NCI-H2081 (cell line): ENCODE measurements at places on chromosomes 4 and X.

DNA sequence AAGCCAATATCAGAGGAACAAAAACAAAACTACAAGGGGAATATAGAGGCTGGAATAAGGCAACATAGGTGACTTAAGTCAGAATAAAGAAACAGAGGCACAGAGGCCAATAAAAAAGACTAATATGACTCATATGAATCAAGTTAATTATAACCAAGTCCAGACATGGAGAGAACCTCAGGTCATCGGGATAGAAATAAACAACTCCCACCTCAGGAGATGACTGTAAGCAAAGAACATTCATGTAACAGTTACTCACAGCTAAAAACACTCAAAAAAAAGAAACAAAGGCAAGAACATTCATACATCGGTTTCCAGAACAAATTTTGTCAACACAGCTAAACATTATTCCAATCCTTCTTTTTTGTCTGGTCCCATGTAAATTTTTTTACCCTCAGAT, 60.3 kb upstream of the RXFP1 start:
- no peak for DNase-seq

DNA sequence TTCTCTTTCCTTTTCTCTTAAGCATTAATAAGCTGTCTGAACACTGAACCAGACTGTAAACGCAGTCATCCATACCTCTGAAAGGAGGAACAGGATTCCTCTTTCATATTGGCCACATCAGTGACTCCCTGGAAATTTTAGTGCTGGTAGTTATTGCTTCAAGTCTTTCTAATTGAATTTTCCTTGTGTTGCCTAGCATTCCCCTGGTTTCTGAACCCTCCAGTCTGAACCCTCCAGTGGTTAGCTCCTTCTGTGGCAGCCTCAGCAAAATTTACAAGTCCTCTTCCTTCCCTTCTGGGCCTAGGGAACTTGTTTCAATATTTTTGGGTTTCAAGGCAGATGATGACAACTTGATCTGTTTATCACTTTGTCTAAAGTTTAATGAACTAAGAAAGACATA, 7.9 kb downstream of the SPARCL1 start:
- no peak for DNase-seq

- peak; percentile 1 for DNase-seq
Observed at GRCh38 chr4:186765673-186766546, 42.3 kb upstream of the FAT1 start.

GRCh38 chr4:54096295-54096962, 3.5 kb upstream of the GSX2 start:
- no peak for DNase-seq

DNA sequence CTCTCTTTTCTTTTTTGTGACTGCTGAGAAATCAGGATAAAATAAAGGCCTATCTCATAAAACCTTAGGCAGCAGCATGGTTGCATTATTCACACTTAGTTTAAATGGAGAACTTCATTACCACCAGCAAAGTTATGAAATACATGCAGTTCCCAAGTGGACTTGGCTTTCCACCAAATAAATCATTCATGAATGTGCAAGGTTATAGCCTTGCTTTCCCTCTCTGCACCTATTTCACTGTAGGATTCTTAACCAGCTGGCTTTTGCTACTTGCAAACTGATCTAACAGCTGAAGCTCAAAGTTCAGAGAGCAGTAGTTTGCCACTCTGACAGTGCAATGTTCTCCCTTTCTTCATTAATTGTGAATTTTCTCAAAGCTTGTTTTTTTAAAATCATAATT, 140.1 kb upstream of the SMIM31 start:
- DNase-seq = no peak

DNA sequence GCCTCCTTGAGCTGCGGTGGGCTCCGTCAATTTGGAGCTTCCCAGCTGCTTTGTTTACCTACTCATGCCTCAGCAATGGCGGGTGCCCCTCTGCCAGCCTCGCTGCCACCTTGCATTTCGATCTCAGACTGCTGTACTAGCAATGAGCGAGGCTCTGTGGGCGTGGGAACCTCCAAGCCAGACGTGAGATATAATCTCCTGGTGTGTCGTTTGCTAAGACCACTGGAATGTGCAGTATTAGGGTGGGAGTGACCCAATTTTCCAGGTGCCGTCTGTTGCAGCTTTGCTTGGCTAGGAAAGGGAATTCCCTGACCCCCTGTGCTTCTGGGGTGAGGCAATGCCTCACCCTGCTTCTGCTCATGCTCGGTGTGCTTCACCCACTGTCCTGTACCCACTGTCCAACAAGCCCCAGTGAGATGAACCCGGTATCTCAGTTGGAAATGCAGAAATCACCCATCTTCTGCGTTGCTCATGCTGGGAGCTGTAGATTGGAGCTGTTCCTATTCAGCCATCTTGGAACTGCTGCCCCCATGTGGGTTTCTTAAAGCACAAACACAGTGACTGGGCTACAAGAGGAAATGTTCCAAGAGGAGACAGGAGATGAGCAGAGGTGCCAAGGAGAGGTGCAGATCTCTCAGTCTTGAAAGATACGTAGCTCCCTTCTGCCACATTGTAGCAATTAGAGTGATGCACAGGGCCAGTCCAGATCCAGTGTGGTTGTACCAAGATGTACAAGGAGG, 193.0 kb upstream of the IGFBP7 start:
- DNase-seq = no peak

GRCh38 chrX:17679820-17680219, 57.5 kb upstream of the SCML1 start:
- no peak for DNase-seq

DNA sequence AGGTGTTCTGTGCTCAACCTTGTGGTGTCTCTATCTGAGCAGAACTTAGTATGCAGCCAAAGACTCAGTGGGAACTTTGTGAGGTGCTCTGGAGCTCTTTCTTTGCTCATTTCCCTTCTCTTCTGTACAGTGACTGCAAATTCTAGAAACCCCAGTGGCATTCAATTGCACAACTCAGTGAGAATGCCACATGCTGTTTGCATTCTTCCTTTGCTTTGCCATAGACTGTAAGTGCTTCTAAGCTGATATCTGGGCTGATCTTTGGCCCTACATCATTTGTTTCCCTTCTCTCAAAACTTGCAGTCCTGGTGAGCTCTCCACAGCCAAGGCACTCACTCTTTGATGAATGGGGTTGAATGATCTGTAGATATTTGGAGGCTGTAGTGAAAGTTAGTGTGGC, 7.0 kb downstream of the PNMA3 start:
- no peak for DNase-seq

GRCh38 chrX:54758114-54759055, 39.7 kb downstream of the ITIH6 start:
- DNase-seq = no peak

GRCh38 chrX:45907786-45908185, 637.4 kb downstream of the ZNF674 start:
- DNase-seq = no peak

GRCh38 chrX:106954041-106954440, 33.8 kb downstream of the CLDN2 start:
- no peak for DNase-seq

DNA sequence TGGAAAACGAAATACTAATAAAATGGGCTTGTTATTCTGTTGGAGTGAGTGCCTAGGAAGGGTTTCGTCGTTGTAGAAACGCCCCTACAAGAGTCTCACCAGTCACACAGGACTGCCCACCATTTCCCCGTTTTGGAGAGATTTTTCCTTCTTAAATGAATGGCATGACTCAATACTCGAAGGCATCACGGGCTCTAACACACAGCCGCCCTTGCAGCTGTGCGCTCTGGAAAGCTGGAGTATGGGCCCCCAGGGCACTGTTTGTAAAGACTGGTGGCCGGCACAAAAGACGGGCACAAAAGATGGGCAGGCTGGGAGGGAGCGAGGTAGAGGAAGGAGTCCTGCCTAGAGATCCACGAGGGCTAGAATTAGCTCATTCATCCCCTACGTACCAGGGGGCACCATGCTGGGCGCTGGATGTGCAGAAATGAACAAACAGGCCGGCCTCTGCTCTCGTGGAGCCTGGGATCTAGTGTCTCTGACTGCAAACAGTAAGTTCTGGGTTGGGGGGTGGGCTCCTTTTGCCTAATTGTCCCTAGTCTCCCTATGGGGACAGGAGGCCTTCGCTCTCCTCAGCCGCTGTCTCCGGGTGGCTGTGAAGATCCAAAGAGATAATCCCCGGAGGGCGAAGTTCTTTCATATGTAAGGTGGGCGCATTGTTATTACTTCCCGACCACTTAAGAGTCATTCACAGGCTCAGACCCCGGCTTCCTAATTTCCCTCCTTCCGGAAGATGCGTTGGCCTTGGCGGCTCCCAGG, 1.0 kb upstream of the SFRP2 start:
- no peak for DNase-seq

GRCh38 chrX:65658229-65658628, 9.2 kb upstream of the MSN start:
- DNase-seq = no peak

DNA sequence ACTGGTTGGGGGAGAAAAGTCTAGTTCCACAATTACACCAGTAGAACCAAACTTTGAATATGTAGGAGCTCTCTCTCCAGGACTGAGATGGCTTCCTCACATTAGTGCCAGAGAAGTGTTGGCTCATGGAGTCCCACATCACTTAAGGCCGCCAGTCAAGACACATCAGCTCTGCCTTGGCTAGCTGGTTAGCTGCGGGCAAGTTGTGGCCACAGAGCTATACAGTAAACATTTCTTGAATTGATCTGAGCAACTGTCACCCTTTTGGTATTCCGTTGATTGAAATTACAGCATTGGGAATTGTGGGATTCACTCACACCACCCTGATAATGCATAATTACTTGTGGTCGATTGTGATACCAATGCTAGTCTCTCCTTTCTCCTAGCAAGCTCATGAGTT, 76.2 kb downstream of the LNX1 start:
- DNase-seq = no peak

DNA sequence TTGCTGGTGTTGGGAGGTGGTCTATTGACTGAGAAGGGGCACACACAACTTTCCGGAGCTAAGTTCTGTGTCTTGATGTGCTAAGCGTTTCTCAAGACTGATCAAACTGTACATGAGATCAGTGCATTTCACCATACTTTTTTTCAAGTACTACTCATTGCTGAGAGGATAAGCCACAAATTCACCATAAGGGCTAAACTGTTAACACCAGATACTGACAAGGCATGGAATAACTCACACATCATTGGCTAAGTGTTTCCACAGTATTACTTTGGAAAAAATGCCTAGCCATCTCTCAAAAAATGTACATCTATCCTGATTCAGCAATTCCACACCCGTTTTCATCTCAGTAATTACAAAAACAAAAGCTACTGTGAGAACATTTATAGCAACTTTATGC, 13.0 kb downstream of the RBMX start:
- DNase-seq = no peak

- DNase-seq = peak; percentile 74
Observed at GRCh38 chr4:37389967-37390580, 145.5 kb downstream of the NWD2 start.

DNA sequence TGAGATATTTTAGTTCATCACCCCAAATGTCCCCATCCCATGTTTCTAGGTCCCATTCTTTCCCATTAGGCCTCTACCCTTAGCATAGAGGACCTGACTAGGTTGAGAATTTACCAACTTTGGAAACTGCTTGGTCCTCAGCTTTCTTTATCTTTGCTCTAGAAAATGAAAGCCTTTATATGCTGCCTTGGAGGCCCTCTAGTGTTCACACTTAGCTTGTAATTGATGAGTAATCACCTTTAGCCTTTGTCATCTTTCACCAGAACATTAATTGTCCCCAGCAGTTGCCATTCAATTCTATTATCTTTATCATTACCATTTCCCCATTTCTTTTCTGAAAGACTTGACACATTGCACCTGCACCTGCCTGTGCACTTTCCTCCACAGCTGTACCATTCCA, 589.2 kb upstream of the NR3C2 start:
- DNase-seq = no peak

- no peak for DNase-seq
Observed at GRCh38 chr4:42480717-42481116, 83.4 kb downstream of the SHISA3 start.

DNA sequence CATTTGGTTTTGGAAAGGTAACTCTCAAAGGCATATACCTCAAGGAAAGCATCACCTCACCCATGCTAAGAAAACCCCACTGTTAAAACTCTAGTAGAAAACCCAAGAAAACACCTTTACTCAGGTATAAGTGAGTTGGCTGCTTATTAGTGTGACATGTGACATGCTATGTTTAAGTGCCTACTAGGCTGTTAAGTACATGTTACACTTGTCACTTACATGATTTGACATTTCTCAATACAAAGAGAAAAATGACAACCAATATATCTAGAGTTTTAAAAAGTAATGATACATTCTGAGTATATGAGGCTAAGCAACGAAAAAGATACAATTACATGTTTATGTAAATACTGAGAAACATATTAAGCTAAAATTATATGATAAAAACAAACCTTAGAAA, 1548.3 kb upstream of the TENM3 start:
- no peak for DNase-seq

DNA sequence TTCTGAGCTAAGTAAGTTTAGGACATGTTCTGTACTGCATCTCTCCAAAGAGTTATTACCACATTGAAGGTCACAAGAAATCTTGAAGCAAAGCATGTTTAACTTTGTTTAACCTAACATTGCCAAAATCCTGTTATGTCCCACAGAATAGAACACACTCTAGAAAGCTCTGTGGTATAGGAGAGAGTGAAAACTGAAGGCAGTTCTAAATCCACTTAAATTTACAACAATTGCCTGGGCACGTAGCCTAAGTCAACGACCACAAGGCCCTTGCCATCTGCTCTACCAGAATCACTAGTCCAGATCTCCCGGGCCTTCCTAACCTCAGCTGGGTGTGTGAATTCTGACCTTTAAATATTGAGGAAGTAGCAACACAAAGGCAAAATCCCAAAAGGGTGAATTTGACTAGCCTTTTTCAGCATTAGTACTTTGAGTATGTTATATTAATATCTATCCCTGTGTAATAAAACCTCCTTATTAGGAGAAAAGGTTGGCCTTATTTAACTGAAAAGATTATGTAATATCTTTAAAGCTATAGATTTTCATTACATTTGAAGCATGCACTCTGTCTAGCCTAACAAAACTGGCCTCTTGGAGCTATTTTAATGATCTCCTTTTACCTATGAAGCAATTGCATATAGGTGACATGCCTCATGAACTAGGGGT, 4.5 kb upstream of the MAML3 start:
- DNase-seq = peak; percentile 85

DNA sequence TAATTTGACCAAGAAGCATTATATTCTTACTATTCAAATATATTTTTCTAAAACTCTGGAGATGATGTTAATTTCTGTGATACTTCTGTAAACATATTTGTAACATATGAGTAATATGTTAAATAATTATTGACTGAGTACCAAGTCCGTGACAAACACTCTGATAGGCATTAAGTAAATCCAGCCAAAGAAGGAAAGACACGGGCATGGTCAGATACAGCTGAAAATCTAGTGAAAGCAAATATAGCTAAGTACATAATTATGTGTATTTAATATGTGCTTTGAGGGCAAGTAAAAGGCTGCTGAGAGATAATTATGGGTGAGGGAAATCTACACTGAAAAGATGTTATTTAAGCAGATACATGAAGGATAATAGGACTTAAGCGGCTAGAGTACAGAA, 1263.6 kb upstream of the ADGRL3 start:
- DNase-seq = peak; percentile 96
